ENCODE measurements at places on chromosomes 4 and X.

DNA sequence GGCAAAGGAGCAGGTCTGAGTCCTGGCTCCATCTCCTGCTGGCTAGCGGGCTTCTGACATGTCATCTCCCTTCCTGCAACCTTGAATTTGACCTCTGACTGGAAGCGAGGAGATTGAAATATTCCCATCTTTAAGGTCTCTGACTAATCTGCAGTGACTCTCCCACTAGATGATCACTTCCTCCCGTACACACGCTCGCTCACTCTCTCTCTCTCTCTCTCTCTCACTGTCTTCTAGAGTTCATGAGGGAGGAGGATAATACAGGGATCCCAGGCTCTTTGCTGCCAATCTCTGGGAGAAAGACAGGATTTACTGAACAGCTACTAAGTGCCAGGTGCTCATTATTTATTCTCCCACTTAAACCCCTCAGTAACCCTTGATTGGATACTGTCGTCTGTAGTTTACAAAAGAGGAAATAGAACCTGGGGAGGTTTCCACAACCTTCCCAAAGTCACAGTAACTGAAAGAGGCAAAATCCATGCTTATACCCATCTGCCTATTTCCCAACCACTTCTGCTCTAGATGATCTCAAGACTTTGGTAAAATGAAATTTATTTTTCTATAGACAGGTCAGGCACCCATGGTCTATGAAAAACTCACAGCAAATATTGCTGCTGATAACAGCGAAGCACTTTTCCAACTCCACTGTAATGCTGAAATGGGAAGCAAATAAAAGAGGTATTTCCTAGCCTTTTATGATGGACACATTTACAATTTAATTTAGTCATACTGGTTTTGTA, 193.5 kb upstream of the C1QTNF7 start:
- DNase-seq = no peak

GRCh38 chrX:115142057-115142456, 47.2 kb upstream of the RBMXL3 start:
- no peak for DNase-seq

DNA sequence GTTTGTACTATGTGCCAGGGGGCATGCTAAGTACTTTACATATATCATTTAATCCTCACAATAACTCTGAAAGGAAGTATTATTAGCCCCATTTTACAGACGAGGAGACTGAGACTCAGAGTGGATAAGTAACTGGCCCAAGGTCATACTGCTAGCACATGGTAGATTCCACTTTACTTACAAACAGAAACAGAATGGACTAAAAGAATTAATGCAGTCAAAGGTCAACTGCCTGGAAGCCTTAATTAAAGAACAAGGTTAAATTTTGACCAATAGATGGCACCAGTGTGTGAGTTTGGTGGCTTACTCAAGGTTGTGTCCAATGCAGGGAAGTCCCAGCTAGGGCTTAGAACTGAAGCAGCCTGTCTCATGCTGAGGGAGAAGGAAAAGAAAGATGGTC, 4.7 kb downstream of the RIPPLY1 start:
- DNase-seq = peak; percentile 59

- DNase-seq = no peak
Measured at GRCh38 chr4:125321709-125322365, 7.1 kb downstream of the FAT4 start.

GRCh38 chr4:57191523-57192034, 81.4 kb upstream of the IGFBP7 start:
- DNase-seq = peak; percentile 66

DNA sequence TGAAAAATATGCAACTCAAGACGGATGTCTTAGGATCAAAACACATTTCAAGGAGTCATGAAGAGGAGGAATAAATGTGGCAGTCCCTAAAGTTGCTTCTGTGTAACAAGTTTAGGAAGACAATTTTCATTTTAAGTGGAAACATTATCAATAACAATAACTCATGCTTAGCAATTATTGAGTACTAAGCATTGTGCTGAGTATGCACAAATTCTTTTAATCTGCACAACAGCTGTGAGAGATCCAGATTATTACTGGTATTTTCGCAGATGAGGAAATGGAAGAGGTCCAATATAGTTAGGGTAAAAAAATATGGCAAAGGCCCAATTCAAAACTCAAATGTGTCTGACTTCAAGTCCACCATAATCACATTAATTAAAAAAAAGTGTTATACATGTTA, 2.9 kb upstream of the TEX13B start:
- no peak for DNase-seq

DNA sequence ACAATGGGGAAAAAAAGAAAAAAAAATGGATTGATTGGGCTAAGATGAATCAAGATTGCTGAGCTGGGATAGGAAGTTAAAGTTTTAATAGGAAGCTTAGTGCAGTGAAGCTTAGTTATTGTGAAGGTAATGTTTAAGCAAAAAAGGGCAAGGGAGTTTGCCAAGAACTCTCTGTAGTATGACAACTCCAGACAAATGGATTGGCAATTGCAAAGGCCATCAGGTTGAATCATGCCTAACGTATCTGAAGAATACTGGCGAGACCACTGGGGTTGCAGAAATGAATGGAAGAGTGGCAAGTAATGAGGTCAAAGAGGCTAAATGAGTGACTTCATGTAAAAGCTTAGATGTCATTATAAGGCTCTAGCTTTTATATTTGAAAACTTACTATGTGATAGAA, 1654.0 kb downstream of the PCDH7 start:
- DNase-seq = no peak

DNA sequence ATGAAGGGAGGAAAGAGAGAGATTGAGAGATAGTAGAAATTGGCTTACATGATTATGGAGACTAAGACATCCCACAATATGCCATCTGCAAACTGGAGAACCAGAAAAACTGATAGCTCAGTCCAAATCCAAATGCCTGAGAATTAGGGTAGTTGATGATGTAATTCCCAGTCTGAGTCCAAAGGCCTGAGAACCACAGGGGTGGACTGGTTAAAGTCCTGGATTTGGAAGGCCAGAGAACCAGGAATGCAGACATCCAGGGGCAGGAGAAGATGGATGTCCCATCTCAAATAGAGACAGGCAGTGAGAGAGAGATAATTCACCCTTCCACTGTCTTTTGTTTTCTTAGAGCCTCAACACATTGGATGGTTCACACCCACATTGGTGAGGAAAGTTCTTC, 345.7 kb upstream of the SPANXN4 start:
- DNase-seq = no peak

DNA sequence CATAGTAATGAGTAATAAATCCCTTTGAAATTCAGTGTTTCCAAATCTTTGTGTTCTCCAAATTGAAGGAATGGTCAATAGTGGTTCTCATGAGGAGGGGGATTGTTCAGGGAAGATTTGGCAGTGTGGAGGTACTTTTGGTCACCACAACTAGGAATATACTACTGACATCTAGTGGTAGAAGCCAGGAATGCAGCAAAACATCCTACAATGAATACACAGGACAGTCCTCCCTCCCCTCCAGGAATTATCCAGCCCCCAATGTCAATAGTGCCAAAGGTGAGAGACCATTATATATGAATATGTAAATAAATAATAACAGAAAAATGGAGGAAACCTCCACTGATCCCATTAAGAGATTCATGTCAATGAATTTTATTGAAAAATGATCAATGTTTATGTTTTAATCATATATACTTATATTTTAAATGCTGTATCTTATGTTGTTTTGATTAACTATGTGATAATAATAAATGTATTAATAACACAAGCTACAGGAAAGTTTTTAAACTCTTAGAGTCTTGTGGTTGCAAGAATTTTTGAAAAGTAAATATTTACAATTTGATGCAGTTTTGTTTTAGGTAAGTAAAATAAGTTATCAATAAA, 14.4 kb upstream of the FAM9A start:
- peak; percentile 58 for DNase-seq

GRCh38 chrX:109327251-109327650, 154.6 kb downstream of the GUCY2F start:
- no peak for DNase-seq

DNA sequence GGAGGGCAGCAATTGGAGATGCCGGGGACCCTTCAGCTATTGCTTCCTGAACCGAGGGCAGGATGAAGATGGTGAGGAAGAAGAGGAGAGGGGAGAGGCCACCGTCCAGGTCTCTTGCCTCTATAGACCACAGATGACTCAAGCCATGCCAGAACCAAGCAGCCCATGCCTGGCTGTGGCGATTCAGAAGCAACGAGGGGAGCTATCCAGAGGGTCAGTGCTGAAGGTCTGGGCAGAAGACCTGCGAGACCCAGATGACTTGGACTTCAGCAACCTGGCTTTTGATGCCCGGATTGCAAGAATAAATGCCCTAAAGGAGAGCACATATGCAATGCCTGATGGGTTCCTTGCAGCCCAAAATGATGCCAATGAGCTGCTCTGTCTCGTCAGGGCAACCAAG, 70.2 kb upstream of the PRPS2 start:
- no peak for DNase-seq
